ENCODE measurements at places on chromosomes 12 and 14.

DNA sequence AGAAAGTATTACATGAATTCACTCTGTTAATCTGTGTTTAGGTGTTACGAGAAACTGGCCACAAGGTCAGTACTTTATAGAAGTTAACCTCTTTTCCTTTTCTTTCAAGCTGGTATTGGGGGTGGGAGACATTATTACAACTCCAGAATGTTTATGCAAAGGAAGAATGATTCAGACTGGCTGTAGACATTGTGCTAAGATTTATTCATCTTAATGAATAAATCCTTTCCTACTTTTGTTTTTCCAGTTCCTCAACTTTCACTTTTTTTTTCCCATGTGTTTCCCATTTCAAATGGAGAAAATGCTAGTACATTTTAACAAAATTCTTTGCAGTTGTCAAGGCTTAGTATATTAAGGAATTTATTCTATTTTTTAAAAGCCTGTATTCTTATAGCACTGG, 1.3 kb downstream of the OTOGL start:
- no peak for DNase-seq

- DNase-seq: no peak
These were observed 156.3 kb downstream of the TMX1 start for GRCh38 chr14:51396222-51396815.

DNA sequence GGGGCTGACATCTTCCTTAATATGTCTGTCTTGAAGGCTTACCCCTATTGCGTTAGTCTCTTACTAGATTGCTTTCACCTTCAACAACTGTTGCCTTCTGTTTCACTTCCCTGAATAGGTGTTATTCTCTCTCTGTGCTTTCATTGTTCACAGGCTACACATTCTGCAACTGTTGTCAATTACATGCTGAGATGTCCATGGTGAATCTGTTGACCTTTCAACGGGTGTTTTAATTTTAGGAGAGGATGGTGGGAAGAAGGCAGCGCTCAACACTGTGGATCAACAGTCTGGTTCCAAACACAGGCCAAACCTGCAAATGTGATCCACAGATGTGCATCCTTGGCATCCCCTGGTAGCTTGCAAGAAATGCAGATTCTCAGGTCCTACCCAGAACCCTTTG, 101.9 kb downstream of the DACT1 start:
- DNase-seq: no peak

DNA sequence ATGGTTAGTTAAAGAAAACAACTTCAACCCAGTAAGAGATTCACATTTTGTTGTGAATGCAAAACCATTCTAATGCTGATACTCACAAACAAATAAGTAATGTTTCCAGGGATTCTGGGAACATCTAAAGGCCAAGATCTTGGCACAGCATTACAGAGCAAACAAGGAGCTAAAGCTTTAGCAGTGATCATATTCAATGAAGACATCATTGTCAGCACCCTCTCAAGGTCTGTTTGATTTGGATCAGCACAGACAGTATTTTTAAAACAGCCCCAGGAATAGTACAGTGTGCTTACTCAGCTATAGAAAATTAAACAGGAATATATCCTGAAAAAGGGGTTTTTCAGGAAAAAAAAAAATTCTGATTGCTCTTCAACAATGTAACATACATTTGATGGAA, 71.4 kb downstream of the TMEM260 start:
- no peak for DNase-seq

DNA sequence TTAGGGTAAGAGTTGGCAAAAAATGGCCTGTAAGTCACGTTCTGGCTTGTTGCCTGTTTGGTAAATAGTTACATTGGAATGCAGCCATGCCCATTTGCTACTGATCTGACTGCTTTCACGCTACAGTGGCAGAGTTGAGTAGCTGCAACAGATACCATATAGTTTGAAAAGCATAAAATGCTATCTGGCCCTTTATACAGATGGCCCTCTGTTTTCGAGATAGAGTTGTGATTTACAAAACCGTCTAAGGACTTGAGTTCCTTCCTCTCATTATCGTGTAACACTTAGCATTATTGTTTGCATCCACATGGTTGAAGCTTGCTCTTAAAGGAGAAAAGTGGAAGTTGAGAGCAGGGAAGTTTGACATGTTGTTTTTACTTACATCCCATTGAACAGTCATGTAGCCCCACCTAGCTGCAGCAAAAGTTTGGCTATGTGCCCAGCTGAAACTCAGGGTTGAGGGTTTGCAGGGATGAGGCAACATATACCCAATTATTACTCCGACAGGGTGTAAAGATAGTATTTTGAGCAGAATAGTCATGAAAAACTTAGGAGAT, 11.3 kb upstream of the SCFD1 start:
- no peak for DNase-seq

DNA sequence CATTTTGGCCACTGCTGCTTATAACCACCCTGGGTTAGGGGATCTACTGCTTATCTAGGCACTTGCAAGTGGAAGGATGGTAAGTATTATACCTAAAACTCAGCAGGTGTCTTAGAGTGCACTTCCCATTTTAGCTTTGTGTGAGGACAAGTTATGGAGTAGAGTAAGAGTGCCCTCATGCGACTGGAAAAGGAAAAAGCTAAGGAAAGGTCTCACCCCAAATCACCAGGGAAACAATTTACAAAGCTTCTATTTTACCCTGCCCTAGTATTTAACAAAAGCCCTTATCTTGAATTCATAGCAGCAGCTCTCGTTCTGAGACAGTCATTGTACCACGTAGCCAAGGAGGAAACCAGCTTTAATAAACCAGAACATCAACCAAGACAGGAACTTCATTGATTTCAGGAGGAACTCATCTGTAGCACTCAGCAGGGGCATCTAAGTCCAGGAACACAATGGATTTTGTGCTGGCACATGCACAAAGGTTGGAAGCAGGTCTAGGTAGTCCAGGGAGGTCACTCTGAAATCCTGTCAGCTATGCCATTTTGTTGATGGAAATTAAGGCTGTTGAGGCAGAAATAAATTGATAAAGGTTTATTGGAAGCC, 2.9 kb downstream of the RDH12 start:
- DNase-seq: peak; percentile 40

GRCh38 chr14:75976826-75977581, 4.8 kb downstream of the TGFB3 start:
- no peak for DNase-seq

- no peak for DNase-seq
These were observed 204.3 kb downstream of the PPM1H start for GRCh38 chr12:62730649-62731048.

DNA sequence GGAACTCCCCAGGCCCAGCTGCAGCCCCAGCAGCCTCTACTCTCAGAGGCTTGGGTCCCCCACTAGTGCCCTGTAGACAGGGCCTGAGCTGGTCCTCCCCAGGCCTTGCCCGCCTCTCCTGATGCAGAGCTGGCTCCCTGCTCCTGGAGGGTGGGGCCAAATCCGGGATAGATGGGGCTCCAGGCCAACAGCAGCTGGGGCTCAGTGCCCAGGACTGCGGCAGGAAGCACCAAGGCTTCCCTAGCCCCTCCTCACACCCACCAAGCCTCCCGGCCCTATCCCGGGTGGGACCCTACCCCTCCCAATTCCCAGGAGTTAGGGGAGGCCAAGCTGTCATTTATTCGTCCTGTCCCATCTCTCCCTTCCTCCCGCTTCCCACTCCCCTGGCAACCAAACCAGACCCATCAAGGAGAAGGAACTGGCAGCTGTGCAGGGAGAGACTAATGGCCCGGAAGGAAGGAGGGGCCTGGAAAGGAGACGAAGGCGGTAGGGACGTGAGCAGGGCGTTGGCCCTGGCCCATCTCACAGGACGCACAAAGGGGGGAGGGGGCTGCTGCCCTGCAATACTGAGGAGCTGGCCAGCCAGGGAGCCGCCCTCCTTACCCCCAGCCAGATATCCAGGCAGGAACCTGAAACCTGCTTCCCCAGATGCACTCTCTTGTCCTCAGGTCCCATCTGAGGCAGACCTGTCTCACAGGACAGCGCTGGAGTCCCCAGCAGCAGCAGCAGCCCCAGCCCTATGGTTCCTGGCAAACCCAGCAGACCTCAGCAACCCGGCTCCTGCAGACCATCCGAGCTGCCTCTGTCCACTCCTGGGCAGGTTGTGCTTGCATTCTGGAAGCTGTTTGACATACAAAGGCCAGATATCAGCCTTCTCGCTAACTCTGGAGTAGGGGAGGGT, 1.6 kb upstream of the PRPH start:
- DNase-seq: no peak

DNA sequence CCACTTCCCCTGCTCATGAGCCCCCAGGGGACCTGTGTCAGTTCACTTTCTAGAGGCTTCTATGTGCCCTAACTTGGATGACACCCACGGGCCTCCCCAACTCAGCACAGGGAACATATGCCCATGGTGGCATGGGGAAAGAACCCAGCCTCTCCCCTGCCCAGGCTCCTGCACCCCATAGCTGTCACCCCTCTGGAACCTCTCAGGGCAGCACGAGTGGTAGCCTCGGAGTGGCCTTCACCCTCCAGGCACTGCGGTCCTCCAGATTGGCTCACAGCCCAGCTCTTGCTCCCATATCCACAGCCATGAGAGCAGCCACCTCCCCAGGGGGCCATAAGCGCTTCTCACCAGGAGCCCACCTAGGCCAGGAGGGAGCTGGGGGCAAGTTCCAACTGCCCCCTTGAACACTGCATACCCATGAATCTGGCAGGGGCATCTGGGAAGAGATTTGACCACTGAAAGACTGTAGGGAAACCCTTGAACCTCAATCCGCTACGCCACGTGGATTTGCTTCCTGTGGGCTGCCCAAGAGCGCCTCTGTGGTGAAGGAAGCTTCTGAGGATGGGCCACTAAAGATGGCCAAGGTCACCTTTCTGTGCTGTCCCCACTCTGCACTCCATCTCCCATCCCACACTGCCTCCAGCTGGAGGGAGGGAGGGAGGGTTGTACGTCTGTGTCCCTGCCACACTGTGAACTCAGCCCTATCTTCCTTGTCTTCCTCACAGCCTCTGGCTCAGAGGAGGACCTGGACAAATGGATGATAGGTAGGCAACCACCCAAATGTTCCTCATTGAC, 11.9 kb downstream of the PLD4 start:
- DNase-seq: no peak

DNA sequence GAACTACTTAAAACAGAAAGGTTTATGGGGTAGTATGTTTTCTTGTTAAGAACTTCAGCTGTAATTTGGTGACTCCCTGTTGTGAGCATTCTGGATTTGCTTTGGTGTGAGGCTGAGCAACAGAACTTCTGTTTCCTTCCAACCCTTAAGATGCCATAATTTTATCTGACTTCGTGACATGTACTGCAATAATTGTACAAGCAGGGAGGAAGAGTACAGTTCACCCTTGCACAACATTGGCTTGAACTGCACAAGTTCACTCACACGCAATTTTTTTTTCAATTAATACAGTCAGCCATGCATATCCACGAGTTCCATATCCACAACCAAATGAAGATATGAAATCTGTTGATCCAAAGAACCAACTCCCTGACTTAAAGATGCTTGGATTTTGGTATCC, 42.9 kb upstream of the ANKS1B start:
- no peak for DNase-seq

DNA sequence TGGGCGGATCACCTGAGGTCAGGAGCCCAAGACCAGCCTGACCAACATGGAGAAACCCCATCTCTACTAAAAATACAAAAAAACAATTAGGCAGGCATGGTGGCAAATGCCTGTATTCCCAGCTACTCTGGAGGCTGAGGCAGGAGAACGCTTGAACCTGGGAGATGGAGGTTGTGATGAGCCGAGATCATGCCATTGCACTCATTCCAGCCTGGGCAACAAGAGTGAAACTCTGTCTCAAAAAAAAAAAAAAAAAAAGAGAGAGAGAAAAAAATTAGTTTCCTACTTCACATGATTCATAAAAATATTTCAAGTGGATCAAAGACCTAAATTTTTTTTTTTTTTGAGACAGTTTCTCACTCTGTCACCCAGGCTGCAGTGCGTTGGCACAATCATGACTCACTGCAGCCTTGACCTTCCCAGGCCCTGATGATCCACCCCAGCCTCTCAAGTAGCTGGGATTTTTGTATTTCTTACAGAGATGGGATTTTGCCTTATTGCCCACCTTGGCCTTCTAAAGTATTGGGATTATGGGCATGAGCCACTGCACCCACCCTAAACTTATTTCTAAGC, 24.9 kb downstream of the FCF1 start:
- no peak for DNase-seq

DNA sequence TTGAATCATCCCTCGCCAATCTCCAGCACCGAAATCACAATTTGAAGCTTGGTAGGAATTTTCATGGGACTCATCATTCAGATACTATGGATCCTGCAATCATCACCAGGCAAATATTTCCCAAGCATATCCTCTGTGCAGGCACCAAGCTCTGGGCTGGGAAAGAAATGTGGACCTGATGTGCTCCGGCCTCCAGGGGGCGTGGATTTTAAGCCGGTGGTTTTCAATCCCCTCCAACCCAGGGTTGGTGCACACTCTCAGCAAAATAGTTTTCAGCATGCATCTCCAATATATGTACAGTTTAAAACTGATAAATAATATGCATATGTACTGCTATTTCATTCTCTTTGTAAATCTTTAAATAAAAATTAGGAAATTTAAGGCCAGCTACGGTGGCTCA, 98.9 kb downstream of the RBM19 start:
- no peak for DNase-seq

DNA sequence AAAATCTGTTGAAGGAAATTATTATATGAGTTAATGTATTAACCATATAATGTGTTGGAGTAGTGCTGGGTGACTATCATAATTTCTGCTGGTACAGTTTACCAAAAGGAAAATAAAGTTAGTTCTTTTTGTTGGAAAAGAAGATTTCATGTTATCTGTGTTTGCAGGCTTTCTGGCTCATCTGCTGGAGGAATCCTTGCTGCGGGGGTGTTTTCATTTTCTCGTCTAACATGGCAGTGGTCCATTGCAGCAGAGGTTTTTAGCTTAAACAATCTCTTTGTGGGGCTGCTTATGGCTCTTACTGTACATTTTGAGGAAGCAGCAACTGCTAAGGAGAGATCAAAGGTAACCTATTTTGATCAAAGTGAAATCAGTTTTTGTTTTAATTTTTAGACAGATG, 24.1 kb downstream of the TMEM260 start:
- DNase-seq: no peak

- DNase-seq: no peak
These were observed 1.5 kb downstream of the CAND1 start for GRCh38 chr12:67270622-67271021.

- no peak for DNase-seq
These were observed 229.6 kb upstream of the EGLN3 start for GRCh38 chr14:34180434-34180833.

DNA sequence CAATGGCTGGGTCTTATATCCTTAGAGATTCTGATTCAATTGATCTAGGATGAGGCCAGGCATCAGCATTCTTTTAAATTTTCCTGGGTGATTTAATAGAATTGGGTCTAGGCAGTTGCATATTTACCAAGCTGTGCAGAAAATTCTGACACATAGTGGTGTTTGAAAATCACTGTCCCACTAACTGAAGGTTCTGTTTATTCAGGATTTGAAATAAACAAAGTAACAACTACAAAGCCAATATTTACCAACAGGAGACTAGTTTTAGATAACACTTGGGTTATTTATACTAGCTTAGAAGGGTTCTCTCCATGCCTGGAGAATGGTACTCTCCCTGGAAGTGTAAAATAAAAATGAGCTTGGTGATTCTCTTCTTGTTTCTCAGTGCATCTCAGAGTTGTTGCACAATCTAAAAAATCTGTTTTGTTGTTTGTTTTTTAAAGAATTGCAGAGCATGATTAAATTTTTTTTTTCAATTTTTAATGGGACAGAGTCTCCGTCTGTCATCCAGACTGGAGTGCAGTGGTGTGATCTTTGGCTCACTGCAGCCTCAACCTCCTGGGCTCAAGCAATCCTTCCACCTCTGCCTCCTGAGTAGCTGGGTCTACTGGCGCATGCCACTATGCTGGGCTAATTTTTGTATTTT, 16.9 kb downstream of the BEST3 start:
- DNase-seq: no peak

GRCh38 chr12:57162553-57163125, 15.2 kb upstream of the LRP1-AS start:
- no peak for DNase-seq

Measured in SK-N-MC (cell line).